Activated CD4-positive, CD25-positive, alpha-beta regulatory T cell treated with anti-CD3 and anti-CD28 coated beads, Interleukin-2, amount 50 U/mL, for 72 hours (primary cell): ENCODE measurements at places on chromosomes 12 and 14.

DNA sequence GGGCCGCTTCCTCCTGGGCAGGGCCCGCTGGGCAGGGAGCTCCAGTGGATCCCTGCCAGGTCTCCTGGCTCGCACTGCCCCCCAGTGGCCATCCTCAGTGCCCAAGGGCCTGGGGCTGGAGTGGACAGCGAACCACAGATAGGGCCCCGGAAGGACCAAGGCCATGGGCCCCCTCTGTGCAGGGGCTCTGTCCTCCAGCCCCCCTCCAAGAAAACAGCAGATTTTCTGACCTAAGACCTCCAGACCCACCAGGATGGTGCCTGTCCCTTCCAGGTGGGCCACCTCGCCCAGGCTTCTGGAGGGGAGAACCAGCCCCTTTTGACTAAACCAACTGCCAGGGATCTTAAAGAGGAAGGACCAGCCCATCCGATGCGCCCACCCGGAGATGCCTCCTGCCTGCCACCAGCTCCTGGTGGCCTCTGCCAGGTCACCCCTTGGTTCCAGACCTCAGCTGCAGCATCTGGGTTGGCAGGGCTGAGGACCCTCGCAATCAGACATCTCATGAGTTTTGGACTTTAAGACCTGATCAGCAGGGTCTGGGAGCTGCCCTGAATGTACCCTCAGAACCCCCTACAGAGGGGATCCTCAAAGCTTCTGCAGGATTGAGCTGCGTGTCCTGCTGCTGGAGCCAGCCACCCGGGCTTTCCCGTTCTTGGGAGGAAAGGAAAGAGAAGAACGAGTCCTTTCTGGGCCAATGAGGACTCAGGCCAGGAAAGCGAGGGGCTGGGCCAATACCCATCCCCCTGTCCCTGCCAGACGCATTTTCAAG is 325.8 kb upstream of the DIO3 start:
- DNase-seq = peak; percentile 57

- no peak for DNase-seq
Observed at GRCh38 chr12:25692115-25693035, 139.3 kb upstream of the LMNTD1 start.

DNA sequence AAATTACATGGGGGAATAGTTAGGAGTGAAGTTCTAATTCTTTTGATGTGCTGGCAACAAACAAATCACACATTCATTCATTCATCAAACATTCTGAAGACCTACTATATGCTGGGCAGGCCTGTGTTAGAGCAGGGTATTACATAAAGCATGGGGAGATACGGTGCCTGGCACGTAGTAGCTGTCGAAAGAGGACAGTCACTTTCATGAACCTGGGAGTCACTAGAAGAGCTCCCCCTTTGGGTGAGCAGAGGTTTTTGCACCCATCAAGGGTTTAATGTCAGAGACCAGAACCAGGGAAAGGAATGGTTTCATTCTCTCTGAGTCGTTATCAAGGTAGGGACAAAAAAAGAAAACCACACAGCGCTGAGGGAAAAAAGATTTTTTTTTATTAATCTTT is 10.0 kb downstream of the LHX5 start:
- no peak for DNase-seq

DNA sequence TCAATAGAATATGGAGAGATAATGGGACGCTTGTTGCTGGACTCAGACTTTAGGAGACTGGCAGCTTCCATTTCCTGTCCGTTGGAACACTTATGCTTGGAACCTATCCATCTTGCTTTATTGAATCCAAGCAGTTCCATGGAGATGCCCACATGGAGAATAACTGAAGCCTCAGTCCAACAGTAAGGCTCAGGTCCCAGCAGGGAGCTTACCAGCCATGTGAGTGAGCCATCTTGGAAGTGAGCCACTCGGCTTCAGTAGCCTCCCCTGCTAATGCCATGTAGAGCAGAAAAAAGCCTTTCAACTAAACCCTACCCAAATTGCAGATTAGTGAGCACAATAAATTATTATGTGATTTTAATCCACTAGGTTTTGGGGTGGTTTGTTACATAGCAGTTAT is 538.8 kb upstream of the STXBP6 start:
- no peak for DNase-seq

DNA sequence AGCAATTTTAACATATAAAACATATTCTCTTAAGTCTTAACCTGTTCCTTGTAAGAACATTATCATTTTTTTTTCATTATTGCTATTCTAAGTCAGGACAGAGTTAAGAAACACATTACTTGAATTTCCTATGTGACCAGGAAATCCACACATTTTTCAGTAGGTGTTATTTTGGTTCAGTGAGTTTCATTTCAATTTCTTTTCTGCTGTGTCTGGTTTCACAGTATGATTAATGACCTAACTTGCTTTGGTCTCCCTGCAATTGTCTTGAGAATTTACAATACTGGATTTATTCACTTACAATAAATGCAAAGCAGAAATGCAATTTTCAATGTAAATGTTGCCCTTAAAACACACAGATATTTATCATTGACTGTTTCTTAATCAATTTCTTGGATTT is 396.9 kb upstream of the TMTC1 start:
- no peak for DNase-seq

DNA sequence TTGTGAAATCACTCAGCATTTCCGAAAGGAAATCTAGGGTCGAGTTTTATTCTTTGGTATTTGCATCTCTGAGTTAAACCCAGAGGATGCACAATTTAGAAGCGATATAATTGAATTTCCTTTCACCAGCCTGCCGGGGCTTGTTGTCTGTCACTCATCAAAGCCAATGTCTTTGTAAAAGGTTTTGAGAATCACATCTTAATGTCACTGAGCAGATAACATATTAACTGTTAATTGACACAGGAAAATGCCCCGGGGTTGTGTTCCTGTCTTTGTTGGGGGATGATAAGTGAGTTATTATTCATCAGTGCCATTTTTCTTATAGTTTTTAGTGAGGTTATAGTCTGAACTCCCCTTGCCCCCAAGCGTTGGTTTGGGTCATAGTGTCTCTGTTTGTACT is 73.4 kb downstream of the DUSP6 start:
- DNase-seq = no peak

- no peak for DNase-seq
Observed at GRCh38 chr12:124681779-124682391, 114.5 kb upstream of the NCOR2 start.

DNA sequence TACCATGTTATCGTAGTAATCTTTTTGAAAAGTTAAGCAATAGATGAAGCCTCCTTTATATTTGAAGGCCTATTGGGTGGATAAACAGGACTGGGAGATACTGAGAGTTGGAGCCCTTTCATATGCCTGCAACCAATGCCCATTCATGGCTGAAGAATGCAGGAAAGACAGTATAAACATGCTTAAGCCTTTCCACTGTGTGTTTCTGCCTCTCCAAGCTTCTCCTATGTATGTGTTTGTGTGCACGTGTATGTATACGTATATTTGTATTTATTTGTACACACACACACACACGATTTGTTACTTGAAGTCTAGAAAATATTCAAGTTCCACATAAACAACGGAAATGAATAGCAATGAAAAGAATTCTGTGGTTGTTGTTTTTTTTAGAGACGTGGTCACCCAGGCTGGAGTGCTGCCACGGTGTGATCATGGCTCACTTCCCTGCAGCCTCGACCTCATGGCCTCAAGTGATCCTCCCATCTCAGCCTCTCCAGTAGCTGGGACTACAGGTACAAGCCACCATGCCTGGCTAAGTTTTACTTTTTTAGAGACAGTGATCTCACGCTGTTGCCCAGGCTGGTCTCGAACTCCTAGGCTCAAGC is 1453.5 kb downstream of the AACS start:
- DNase-seq = no peak
